Activated CD4-positive, alpha-beta T cell treated with anti-CD3 and anti-CD28 coated beads for 36 hours (primary cell): ENCODE measurements at places on chromosomes 11 and 22. TPM values are rescaled to one million over a fixed set of nuclear protein-coding genes. Genes with fewer than 3 reads are reported as not detected.
A peak's percentile ranks its signal among the peaks of the same experiment; 100 is the strongest.

- no peak overlapping the region for H3K27ac ChIP-seq
- no peaks in the 10 kb centered on the region for H3K27me3 ChIP-seq
- no peaks in the 10 kb centered on the region for H3K36me3 ChIP-seq
- no peak overlapping the region for H3K4me3 ChIP-seq
Measured at GRCh38 chr11:21865541-21865940, 327.3 kb upstream of the ANO5 start.

- no peak for DNase-seq
- H3K4me1 ChIP-seq = no peaks in the 10 kb centered on the region
- H3K27ac ChIP-seq = no peak overlapping the region
Measured at GRCh38 chr11:131423688-131424087, 53.3 kb downstream of the NTM start.

- no peak for DNase-seq
- peaks cover 5% of the 10 kb centered on the region for H3K27me3 ChIP-seq
- H3K27ac ChIP-seq = no peak overlapping the region
- no peaks in the 10 kb centered on the region for H3K36me3 ChIP-seq
- H3K4me3 ChIP-seq = no peak overlapping the region
- no peaks in the 10 kb centered on the region for H3K4me1 ChIP-seq
Measured at GRCh38 chr11:116601814-116602636, 170.8 kb downstream of the BUD13 start.

DNA sequence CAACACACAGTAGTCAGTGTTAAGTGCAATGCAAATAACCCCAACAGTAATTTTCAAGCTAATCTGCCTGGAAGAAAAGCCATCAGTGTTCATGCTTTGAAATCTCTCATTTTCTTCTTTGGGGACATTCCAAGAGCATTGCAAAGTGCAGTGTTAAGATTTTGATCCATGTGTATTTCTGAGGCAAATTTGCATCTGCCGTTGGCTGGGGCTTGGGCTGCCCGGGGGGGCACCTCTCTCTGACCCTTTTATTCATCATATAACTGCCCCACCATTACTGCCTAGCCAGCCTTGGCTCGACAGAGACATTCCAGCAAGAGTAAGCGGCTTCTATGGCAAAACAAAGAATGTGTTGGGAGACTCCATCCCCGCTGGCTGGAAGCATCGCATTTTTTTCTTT lies 483.5 kb downstream of the BRD1 start:
- no peak overlapping the region for H3K27ac ChIP-seq

DNA sequence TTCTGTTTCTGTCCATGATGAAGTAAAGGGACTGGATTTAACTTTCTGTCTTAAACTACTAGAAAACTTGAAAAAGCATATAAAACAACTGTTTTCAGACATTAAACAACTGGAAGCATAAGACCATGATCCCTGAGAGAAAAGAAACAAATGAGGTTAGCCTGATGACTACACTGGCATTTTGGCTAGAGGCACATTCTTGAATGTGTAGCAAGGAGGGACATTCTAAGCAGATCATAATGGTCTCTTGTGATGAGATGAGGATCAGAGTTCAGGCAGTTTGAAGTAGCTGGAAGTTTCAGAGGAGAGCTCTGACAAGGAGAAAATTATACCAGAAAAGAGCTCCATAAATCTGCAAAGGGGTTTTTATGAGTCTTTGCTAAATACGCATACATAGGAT lies 75.4 kb downstream of the AASDHPPT start:
- no peak overlapping the region for H3K27ac ChIP-seq
- no peak overlapping the region for H3K4me3 ChIP-seq
- H3K36me3 ChIP-seq = no peaks in the 10 kb centered on the region
- peaks cover 9% of the 10 kb centered on the region for H3K27me3 ChIP-seq
- H3K4me1 ChIP-seq = no peaks in the 10 kb centered on the region
- DNase-seq = no peak

GRCh38 chr22:44452531-44453420 lies 45.3 kb downstream of the RTL6 start:
- H3K4me3 ChIP-seq = no peak overlapping the region
- no peaks in the 10 kb centered on the region for H3K27me3 ChIP-seq
- peak overlapping the region; percentile 31 for H3K27ac ChIP-seq
- H3K36me3 ChIP-seq = no peaks in the 10 kb centered on the region
- peaks cover 29% of the 10 kb centered on the region for H3K4me1 ChIP-seq
- DNase-seq = no peak

DNA sequence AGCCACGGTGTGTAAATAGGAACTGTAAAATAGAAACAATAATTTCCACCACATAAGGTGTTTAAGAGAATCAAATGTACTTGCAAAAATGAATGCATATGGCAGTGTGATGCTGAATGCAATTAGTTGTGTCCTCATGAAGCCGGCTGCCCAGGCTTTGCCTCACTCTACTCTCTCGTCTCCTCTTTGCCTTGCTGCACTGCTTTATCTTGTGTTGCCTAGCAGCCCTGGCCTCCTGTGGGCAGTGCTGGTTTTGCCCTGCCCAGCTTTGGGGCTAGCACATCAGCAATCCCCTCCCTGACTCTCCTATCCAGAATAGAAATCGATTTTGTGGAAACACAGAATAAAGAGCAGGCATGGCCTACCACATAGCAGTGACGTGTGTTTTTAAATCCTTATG lies 30.0 kb downstream of the LRRC32 start:
- H3K4me1 ChIP-seq = peaks cover 9% of the 10 kb centered on the region
- peaks cover 45% of the 10 kb centered on the region for H3K27me3 ChIP-seq
- no peak overlapping the region for H3K27ac ChIP-seq
- DNase-seq = no peak
- no peak overlapping the region for H3K4me3 ChIP-seq
- H3K36me3 ChIP-seq = no peaks in the 10 kb centered on the region

DNA sequence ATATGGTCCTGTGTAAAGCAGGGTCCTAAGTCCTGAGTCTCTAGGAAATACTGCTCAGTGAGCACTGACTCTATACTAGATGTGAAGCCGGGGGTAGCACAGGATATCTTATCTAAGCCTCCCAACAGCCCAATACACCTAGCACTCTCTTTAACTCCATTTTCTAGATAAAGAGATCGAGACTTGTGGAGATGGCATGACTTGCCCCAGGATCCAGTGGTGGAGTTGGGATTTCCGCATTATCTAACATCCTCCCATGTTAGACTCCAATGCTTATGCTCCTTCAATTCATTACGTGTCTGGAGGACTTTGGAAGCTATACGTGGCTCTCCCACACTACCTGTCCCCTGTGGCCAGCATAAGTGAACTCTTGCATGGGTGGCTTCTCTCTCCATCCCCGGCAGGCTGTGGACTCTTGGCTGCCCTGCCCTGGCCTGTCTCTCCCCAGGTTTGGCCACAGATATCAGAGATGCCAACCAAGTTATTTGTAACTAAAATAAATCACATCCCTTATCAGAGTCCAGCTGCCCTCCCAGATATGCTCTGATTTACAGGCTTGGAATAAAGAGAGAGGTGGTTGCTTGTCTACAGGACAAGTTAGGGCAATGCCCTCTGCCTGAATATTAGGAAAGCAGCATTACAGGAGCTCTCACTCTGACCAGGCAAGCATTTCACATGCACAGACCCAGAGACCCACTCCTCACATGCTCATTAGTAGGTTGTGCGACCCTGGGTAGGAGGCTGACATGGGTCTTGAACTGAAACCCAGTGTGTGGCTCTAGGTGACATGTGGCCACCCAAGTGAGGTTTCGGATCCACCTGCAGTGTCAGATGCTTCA lies 4.5 kb downstream of the CD44 start:
- no peaks in the 10 kb centered on the region for H3K27me3 ChIP-seq
- H3K4me1 ChIP-seq = peaks cover 68% of the 10 kb centered on the region
- H3K27ac ChIP-seq = peak overlapping the region; percentile 99
- H3K36me3 ChIP-seq = peaks cover 81% of the 10 kb centered on the region
- no peak for DNase-seq
- peak overlapping the region; percentile 65 for H3K4me3 ChIP-seq

GRCh38 chr22:42866100-42866499 lies 9.0 kb upstream of the ARFGAP3 start:
- no peaks in the 10 kb centered on the region for H3K27me3 ChIP-seq
- no peak overlapping the region for H3K27ac ChIP-seq
- DNase-seq = no peak
- peaks cover 19% of the 10 kb centered on the region for H3K4me1 ChIP-seq

DNA sequence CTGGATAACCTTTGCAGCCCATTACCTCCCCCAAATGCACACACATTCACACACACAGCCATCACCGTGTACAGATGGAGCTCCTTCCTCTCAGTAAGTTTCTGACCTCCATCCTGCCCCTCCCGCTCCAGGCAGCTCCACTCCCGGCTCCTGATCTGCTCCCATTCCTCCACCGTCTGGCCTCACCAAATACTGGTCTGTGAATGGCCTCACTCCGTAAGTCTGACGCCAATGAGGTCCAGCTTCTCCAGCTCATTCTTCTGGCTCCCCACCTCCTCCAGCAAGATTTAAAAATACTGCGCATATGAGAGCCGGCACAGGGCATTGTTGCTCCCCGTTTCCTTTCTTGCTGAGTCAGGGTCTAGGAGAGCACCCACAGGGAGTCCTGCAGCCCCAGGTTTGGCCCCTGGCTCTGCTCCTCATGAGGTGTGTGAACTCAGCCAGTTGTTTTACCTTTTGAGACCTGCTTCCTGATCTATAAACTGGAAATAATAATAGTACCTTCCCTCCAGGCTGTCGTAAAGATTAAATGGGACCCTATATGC lies 14.0 kb upstream of the TUB start:
- H3K4me3 ChIP-seq = no peak overlapping the region
- no peak overlapping the region for H3K27ac ChIP-seq
- no peaks in the 10 kb centered on the region for H3K36me3 ChIP-seq
- no peak for DNase-seq
- H3K27me3 ChIP-seq = peaks cover 11% of the 10 kb centered on the region

DNA sequence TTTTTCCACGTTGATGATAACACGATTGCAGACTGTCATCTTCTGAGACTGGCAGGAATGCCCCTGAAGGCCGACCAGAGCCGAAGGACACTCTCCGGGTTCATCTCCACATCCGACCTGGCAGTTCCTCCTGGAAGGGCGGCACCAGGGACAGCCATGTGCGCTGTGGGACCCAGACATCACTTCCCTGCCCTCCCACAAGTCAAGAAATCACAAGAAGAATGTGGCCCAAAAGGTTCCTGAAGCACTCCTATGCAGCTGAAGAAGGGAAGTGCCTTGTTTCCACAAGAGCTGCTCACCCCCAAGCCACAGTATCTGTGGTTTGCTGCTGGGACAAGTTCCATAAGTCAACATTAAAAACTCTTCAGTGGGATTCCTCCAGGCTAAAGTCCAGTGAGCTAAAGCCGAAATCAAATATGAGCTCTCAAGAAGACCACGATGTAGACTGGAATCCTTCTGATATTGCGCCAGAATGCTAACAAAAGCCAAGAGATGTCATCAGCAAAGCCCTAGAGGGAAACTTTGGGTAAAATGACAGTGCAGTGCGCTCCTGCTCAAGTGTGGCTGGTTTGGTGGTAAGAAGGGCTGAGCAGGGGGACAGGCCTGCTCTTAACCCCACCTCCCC lies 21.2 kb downstream of the PACSIN2 start:
- no peak overlapping the region for H3K4me3 ChIP-seq
- H3K27me3 ChIP-seq = no peaks in the 10 kb centered on the region
- peaks cover 36% of the 10 kb centered on the region for H3K4me1 ChIP-seq
- no peak overlapping the region for H3K27ac ChIP-seq

GRCh38 chr22:42283278-42284201 lies 13.1 kb upstream of the TCF20 start:
- no peaks in the 10 kb centered on the region for H3K36me3 ChIP-seq
- H3K4me1 ChIP-seq = peaks cover 25% of the 10 kb centered on the region
- peaks cover 6% of the 10 kb centered on the region for H3K27me3 ChIP-seq
- H3K27ac ChIP-seq = no peak overlapping the region
- DNase-seq = peak; percentile 82
- peak overlapping the region; percentile 55 for H3K4me3 ChIP-seq

GRCh38 chr22:35148866-35149548 lies 83.0 kb downstream of the ISX start:
- no peaks in the 10 kb centered on the region for H3K4me1 ChIP-seq
- H3K27me3 ChIP-seq = peaks cover 11% of the 10 kb centered on the region
- no peak overlapping the region for H3K4me3 ChIP-seq
- no peaks in the 10 kb centered on the region for H3K36me3 ChIP-seq
- DNase-seq = no peak

GRCh38 chr11:44138286-44138685 lies 42.8 kb downstream of the EXT2 start:
- no peaks in the 10 kb centered on the region for H3K4me1 ChIP-seq
- peaks cover 11% of the 10 kb centered on the region for H3K36me3 ChIP-seq
- H3K27ac ChIP-seq = no peak overlapping the region

DNA sequence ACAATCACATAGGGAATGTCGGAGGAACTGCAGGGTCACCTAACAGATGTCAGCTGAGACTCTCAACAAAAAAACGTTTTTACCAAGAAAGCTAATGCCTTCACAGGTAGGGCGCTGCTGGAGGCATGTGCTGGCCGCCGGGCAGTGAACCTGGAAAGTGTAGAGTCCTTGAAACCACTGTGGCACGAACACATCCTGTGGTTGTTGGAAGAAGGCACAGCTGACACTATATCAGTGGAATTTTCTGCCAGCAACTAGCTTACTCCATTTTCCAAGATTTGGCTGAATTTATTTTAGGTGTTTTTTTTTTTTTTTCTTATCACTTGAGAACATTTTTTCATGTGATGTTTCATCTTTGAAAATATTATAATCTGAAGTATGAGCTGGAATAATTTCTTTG lies 14.2 kb downstream of the TRMU start:
- H3K27me3 ChIP-seq = no peaks in the 10 kb centered on the region
- DNase-seq = no peak
- H3K4me1 ChIP-seq = no peaks in the 10 kb centered on the region
- peaks cover 56% of the 10 kb centered on the region for H3K36me3 ChIP-seq
- no peak overlapping the region for H3K4me3 ChIP-seq

- H3K36me3 ChIP-seq = no peaks in the 10 kb centered on the region
- peak overlapping the region; percentile 59 for H3K27ac ChIP-seq
- peak; percentile 94 for DNase-seq
- H3K27me3 ChIP-seq = no peaks in the 10 kb centered on the region
Measured at GRCh38 chr22:36781656-36782627, 6.0 kb upstream of the IFT27 start.

- peaks cover 3% of the 10 kb centered on the region for H3K27me3 ChIP-seq
- H3K4me3 ChIP-seq = no peak overlapping the region
- no peaks in the 10 kb centered on the region for H3K36me3 ChIP-seq
Measured at GRCh38 chr11:124612045-124612444, 817 bp downstream of the PANX3 start.

- H3K27ac ChIP-seq = peak overlapping the region; percentile 38
- H3K4me1 ChIP-seq = peaks cover 61% of the 10 kb centered on the region
- no peak overlapping the region for H3K4me3 ChIP-seq
- peaks cover 42% of the 10 kb centered on the region for H3K36me3 ChIP-seq
Measured at GRCh38 chr11:121538054-121538453, 85.3 kb upstream of the SORL1-AS1 start.

- no peaks in the 10 kb centered on the region for H3K4me1 ChIP-seq
- H3K27ac ChIP-seq = no peak overlapping the region
- H3K27me3 ChIP-seq = no peaks in the 10 kb centered on the region
- H3K4me3 ChIP-seq = no peak overlapping the region
- H3K36me3 ChIP-seq = no peaks in the 10 kb centered on the region
- no peak for DNase-seq
Measured at GRCh38 chr11:1458340-1459218, 28.0 kb downstream of the MOB2 start.

GRCh38 chr11:109960831-109961230 lies 132.4 kb upstream of the ZC3H12C start:
- H3K36me3 ChIP-seq = no peaks in the 10 kb centered on the region
- no peaks in the 10 kb centered on the region for H3K4me1 ChIP-seq
- no peak overlapping the region for H3K4me3 ChIP-seq
- DNase-seq = no peak
- H3K27me3 ChIP-seq = no peaks in the 10 kb centered on the region

The GRK3 gene
- total RNA-seq = 8.6 TPM

The PLEKHA7 gene
- 6.4 TPM for total RNA-seq

The MUC5AC gene
- total RNA-seq = not detected

The OR10A2 gene
- total RNA-seq = not detected

The RIBC2 gene
- total RNA-seq = 7.8 TPM

The C11orf42 gene
- total RNA-seq = not detected

The PTPN5 gene
- not detected for total RNA-seq

The ATG13 gene
- 56.4 TPM for total RNA-seq
